ENCODE measurements at places on chromosomes 11 and 22.

DNA sequence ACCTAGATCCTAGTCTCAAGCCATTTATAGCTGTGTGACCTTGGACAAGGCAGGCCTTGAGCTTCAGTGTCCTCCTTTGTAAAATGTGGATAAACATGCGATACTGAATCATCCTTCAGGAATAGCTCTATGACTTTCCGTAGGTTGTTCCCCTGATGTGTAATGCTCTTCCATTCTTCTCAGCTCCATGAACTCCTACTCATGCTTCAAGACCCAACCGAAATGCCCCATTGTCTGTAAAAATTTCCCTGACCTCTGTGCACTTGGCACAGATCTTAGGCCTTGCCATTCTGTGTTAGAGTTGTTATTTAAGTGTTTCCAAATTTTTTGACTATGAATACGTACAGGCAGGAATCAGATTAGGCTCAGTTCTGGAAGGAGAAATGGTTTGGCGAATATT, 3.3 kb upstream of the BEST1 start:
- DNase-seq, result no peak

DNA sequence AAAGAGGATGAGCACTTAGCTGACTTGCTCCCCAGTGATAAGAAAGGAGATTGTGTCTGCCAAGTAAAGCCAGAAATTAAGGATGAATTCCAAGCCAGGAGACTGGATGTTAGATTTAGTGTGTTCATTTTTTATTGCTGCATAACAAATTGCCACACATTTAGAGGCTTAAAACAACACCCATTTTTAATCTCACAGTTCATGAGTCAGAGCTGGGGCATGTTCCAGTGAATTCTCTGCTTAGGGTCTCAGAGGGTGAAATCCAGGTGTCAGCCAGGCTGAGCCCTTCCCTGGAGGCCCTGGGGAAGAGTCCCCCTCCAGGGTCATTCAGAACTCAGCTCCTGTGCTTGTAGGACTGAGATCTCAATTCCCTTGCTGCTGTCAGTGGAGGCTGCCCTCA, 352.8 kb downstream of the BUD13 start:
- DNase-seq, result no peak

DNA sequence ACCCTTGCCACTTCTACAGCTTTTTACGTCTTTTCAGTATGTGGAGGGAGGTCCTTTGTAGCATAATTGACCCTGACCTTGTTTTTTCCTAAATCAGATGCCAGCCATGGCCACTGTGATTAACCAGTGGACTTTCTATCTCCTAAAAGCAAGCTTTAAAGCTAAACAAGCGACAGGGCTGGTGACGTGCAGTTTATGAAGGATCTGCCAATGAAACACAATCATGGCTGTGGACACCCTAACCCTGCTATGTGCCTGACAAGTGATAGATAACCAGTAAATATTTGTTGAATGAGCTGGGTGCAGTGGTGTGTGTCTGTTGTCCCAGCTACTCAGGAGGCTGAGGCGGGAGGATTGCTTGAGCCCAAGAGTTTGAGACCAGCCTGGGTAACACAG, 64.2 kb downstream of the LIF start:
- DNase-seq, result no peak

DNA sequence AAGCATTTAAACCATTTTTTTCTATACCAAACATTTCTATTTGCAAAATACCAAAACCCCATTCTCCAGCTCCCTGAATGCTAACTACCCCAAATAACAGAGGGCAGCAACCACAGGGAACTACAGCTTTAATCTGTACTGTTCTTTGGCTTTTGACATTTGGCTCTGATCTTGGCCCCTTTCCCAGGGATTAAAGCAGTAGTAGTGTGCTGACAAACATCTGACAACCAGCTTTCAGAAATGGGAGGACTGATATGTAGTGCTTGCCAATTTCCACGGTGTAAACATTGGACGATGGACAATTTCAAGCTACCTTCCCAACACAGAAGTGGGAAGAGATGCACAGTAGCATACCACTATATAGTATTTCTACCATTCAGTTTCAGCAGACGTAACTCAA, 88.4 kb upstream of the TEAD1 start:
- DNase-seq, result no peak

DNA sequence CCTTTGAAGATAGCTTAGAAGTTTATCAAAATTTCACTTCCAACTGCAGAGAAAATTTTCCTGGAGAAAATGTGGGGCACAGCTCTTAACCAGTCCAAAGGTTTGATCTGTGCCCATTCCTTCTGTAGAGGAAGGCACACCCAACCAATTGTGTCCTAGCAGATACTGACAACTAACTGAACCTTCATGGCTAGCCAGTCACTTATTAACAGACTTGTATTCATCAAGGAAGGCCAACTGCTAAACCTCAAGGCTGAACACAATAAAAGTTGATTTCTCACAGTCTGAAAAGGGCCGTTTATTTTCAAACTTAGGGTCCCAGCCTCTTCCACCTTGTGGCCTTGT, 19.5 kb downstream of the SYT13 start:
- DNase-seq, result no peak

- DNase-seq, result no peak
Measured at GRCh38 chr11:22510741-22511140, 114.9 kb downstream of the FANCF start.

DNA sequence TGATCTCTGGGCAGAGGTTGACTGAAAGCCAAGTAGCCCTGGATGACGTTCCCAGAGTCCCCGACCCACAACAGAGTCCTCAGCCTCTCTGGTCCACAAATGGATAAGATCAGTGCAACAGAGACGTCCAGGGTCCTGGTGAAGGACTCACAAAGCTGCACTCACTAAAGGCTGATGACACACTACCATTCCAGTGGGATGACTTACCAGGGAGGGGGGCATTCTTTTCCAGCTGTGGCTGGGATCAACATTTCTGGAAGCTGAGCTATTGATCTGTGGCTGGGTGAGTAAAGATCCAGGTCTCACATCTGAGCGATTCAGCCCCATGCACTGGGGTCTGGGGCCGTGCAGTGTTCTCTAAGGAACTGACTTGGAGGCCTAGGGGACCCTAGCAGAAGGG, 296.2 kb downstream of the NTM start:
- DNase-seq, result no peak

GRCh38 chr22:32200752-32201151, 4.1 kb downstream of the RFPL2 start:
- no peak for DNase-seq

- no peak for DNase-seq
Measured at GRCh38 chr22:30970356-30970746, 1.3 kb downstream of the TUG1 start.

- DNase-seq, result no peak
Measured at GRCh38 chr11:724778-725386, 18.9 kb downstream of the EPS8L2 start.

Data from cortex of kidney (tissue), 1 donor.